ENCODE measurements at places on chromosomes 5 and 9.
A peak's percentile ranks its signal among the peaks of the same experiment; 100 is the strongest.

GRCh38 chr5:151083081-151083676 lies 2.3 kb upstream of the TNIP1 start:
- no peak for DNase-seq

DNA sequence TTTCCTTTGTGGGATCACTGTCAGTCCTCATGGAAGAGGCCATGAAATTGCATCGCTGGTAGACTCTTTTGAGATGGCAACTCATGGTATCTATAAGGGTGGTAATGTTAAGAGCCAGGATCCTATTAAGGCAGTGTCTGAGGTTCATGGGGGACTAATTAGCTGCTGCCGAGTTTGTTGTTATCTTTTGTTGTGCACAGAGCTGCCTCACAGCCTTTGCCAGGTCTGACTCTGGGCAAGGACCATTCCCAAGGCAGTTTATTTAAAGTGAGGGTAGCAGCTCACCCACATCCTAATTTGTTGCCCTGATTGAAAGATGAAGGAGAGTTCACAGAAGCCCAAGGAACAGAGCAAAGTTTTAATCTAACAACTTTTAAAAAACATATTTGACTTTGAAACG lies 7.9 kb downstream of the SMARCA2 start:
- DNase-seq, result no peak

GRCh38 chr5:34868791-34869190 lies 29.8 kb downstream of the TTC23L start:
- DNase-seq, result no peak

DNA sequence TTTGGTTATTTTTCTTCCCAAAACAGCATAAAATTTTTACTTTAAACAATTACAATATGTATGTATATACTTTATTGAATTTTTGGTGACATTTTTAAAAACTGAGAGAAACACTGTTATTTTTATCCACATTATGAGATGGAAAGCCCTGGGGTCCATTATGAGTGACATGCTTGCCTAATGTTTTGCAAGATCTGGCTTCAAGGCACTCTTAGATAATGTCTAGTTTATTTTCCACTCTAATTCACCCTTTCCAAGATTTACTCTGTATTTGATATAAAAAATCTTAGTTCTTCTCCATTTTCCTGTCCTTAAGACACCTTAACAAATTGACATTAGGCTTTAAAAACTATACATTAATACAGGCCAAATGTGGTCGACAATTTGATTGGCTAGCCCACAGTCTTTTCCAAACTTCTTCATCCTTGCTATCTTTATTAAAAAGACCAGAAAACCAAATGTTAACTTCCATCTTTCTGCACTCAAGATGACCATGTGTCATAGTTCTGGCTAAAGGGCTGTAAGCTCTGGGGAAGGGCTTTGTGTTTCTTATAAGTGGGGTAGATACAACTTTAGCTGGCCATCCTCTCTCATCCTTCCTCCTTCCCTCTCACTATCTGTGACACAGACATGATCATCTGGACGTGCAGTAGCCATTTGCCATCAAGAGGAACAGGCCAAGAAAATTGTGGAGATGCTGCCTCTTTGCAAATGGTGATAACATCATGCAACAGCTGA lies 561.1 kb downstream of the PDE4D start:
- DNase-seq, result no peak

- no peak for DNase-seq
Observed at GRCh38 chr5:6553972-6554371, 78.9 kb downstream of the NSUN2 start.

- DNase-seq, result no peak
Observed at GRCh38 chr9:133888809-133889491, 103.2 kb downstream of the VAV2 start.

DNA sequence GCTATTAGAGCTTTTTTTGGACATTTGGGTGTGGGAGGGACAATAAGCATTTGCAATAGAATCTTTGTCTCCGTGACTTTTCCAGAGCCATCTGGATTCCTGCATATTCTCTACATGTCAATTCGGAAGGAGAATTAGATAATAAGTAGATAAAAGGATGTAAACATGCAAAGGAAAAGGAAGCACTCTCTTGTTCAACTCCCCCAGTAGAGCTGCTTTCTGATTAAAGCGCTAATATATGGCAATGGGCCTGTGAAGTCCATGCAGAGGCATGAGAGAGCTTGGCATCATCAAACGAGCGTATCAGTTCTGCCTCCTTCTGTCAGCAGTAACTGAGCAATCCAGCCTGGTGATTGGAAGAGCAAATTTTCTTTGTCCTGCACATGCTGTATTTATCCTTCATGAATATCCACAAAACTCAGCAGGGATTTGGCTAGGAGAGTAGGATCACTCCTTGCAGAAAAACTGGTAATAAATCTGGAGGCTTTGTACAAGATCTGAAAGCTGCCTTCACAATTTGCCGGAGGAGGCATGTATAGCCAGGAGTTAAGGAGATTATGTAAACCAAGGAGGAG lies 1752.9 kb downstream of the MAT2B start:
- DNase-seq, result no peak

- DNase-seq, result no peak
Observed at GRCh38 chr9:133976191-133976861, 15.8 kb downstream of the VAV2 start.

DNA sequence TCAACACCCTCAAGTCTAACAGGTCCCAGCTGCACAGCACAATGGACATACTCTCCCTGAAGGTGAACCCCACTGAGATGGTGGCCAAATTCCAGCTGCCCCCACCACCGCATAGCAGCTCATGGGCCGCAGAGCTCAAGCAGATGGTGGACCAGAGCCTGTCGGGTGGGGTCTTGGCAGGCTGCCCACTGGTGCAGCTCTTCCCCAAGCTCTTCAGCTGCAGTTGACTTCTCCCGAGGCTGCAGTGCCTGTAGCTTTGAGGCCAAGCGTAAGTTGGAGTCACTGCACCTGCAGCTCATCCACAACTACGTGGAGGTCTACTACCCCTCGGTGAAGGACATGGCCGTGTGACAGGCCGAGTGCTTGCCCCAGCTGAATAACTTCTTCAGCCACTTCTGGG lies 56.6 kb upstream of the SPTLC1 start:
- no peak for DNase-seq

DNA sequence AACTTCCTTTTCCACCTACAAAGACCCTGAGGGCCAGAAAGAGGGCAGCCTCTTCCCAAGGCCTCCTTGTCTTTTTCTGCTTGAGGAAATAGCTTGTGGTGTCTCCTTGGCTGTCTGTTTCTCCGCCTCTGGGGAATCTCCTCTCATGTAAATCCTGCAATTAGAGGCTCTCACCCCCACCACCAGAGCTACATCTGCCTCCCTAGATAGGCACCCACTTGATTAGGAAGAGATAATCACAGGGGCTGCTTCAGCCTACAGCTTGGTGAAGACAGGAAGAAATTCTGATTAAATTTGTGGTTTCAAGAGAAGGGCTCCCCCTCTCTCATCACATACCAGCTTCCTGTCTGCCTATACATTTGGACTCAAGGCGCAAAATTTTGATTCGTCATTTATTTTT lies 75.6 kb downstream of the TLR4 start:
- DNase-seq, result no peak

DNA sequence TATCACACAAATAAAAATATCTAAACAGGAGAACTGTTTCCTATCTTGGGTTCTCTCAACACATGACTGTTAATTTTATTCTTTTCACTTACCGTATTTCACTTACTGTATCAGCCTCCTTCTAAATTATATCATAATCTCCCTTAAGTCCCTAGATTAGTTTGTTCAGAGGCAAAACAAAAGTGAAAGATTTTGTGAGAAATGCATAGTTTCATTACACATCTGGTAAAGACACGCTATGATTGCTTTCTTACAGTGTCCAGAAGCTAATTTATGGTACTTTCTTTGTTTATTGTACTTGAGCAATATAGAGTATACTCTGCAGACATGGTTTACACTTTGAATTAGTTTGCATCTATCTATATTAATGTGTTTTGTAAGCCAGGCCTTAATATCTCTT lies 159.7 kb upstream of the TLX3 start:
- DNase-seq, result no peak

DNA sequence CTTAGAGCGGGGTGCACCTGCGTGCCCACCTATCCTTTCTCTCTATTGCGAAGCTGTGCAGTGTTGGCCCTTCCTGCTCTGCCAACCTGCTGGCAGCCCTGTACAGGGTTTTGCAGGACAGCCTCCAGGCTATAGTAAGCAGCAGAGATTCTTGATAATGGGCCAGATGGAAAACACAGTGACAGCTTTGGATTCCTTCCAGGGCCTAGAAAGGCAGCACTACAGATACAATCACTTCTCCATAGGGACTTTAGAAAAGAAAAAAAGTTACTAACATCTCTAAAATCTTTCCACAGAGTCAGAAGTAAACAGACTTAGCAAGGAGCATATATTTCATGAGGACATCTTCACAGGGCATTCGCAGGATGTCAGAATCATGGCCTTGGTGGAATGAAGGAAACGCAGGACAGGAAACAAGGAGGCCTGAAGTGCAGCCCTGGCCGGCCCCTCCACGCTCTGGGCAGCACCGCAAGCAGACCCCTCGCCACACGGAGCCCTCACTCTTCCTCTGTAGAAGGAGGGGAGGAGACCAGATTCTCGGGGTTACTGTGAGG lies 172.1 kb upstream of the GAS1 start:
- DNase-seq, result peak; percentile 29

GRCh38 chr5:76175821-76176403 lies 92.7 kb downstream of the SV2C start:
- DNase-seq, result no peak

All from AG08396 (cell line).